ENCODE measurements at places on chromosomes 3 and 15.

- peak; percentile 67 for DNase-seq
Measured at GRCh38 chr3:101928890-101929289, 79.6 kb downstream of the NFKBIZ start.

- peak; percentile 17 for DNase-seq
Measured at GRCh38 chr3:69541711-69542088, 155.8 kb upstream of the FRMD4B start.

- DNase-seq: no peak
Measured at GRCh38 chr3:54384279-54384678, 261.9 kb downstream of the CACNA2D3 start.

- DNase-seq: no peak
Measured at GRCh38 chr3:42500909-42501308, 1.5 kb upstream of the VIPR1 start.

DNA sequence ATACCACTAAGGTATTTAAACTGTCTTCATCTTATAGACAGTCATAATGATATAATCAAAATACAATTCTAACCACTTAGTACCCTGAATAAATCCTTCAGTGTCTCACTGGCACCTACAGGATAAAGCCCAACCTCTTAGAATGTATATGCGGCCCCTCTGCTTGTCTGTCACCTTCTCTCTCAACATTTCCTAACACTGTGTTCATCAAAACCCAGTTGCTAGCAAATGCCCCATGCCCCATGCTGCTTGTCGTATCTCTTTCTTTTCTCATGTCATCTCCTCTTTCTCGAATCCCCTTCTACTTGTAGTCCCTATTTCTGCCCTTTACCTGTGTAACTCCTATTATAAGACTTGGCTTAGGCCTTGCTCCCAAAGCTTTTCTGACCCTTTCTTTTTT lies 24.6 kb upstream of the PLSCR4 start:
- DNase-seq: no peak

GRCh38 chr3:13012221-13012691 lies 61.0 kb downstream of the IQSEC1 start:
- no peak for DNase-seq

DNA sequence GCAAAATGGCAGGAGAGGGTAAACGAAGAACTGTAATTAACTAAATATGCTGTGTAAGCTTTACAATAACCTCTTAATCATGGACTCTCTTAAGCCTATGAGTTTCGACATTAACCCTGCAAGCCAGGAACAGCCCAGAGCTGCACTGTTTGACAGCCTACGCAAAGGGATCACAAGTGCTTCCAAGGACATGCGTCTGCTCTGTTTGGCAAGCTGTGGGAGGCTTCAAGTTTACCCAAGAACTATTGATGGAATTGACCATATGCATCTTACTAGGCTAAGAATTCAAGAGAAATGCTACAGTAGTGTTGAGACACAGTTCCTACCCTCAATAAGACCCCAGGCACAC lies 66.0 kb downstream of the PDZRN3 start:
- DNase-seq: no peak

GRCh38 chr3:144384241-144384979 lies 412.8 kb downstream of the DIPK2A start:
- no peak for DNase-seq
